ENCODE measurements at places on chromosomes 16 and 17. TPM values are rescaled to one million over a fixed set of nuclear protein-coding genes. Genes with fewer than 3 reads are reported as not detected.

The GPR179 gene
- 0.01 TPM for total RNA-seq

The ZFP3 gene
- 0.81 TPM for total RNA-seq

The TMEM101 gene
- 26.1 TPM for total RNA-seq

The CCL11 gene
- not detected for total RNA-seq

The TBC1D16 gene
- total RNA-seq = 11.9 TPM

The KRTAP3-1 gene
- total RNA-seq = not detected

The LYRM9 gene
- total RNA-seq = 2.1 TPM

The EPX gene
- not detected for total RNA-seq

The NSRP1 gene
- 29.6 TPM for total RNA-seq

The UMOD gene
- not detected for total RNA-seq

The ADORA2B gene
- 8.6 TPM for total RNA-seq

The SLC5A11 gene
- 0.42 TPM for total RNA-seq

The AP1G1 gene
- total RNA-seq = 47.9 TPM

The PPM1D gene
- total RNA-seq = 16.9 TPM

The SMPD3 gene
- total RNA-seq = 0.32 TPM

The CFAP119 gene
- total RNA-seq = 8.6 TPM

The OSGIN1 gene
- 40.0 TPM for total RNA-seq

The TBX6 gene
- total RNA-seq = 0.40 TPM

The CMTM2 gene
- not detected for total RNA-seq

The SIAH1 gene
- total RNA-seq = 14.5 TPM

The GSDMA gene
- not detected for total RNA-seq

The NHERF2 gene
- total RNA-seq = 64.5 TPM

The CHTF18 gene
- total RNA-seq = 9.9 TPM

The ACACA gene
- 52.1 TPM for total RNA-seq

The BCO1 gene
- total RNA-seq = 1.2 TPM

The SRSF2 gene
- 450 TPM for total RNA-seq

The GRB7 gene
- 5.0 TPM for total RNA-seq

The FKBP10 gene
- 98.5 TPM for total RNA-seq

The FAAP100 gene
- 20.1 TPM for total RNA-seq

The TMIGD1 gene
- total RNA-seq = not detected

The TBKBP1 gene
- 6.4 TPM for total RNA-seq

The TMEM114 gene
- total RNA-seq = not detected

The PYDC1 gene
- not detected for total RNA-seq

The CCL18 gene
- not detected for total RNA-seq

The GNGT2 gene
- 1.5 TPM for total RNA-seq

The IGFALS gene
- total RNA-seq = not detected

The CLDN7 gene
- total RNA-seq = 0.29 TPM

The EFCAB5 gene
- 0.39 TPM for total RNA-seq

The EPN2 gene
- 54.0 TPM for total RNA-seq

The NPIPB13 gene
- 0.62 TPM for total RNA-seq

The ZFHX3 gene
- total RNA-seq = 9.9 TPM

The MED13 gene
- total RNA-seq = 12.7 TPM
